ENCODE measurements at places on chromosomes 3 and 15. TPM values are rescaled to one million over a fixed set of nuclear protein-coding genes. Genes with fewer than 3 reads are reported as not detected.

DNA sequence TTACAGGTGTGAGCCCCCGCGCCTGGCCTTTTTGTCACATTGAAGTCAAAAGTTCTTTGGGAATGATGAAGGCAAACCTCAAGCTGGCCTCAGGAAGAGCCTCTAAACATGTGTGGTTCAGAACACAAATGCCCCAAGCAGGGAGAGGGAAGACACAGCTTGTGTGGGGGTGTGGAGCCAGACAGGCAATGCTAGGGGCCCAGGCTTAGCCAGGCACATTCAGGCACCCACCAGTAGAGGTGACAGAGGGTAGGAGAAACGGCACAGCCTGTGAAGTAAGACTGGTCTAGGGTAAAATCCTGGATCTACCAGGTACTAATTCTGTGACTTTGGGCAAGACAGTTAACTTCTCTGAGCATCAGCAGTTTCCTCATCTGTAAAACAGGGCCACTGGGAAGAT, 3.5 kb downstream of the HDC start:
- H3K4me3 ChIP-seq: no peak overlapping the region
- no peaks in the 10 kb centered on the region for H3K36me3 ChIP-seq
- no peaks in the 10 kb centered on the region for H3K27me3 ChIP-seq
- no peaks in the 10 kb centered on the region for H3K4me1 ChIP-seq
- H3K27ac ChIP-seq: no peak overlapping the region
- no peak for DNase-seq

GRCh38 chr15:71651750-71652186, 158.6 kb upstream of the NR2E3 start:
- no peaks in the 10 kb centered on the region for H3K4me1 ChIP-seq
- no peak for DNase-seq
- no peaks in the 10 kb centered on the region for H3K27me3 ChIP-seq
- H3K36me3 ChIP-seq: no peaks in the 10 kb centered on the region
- H3K27ac ChIP-seq: no peak overlapping the region

GRCh38 chr15:39364721-39365120, 216.2 kb upstream of the THBS1 start:
- no peak for DNase-seq
- H3K4me3 ChIP-seq: no peak overlapping the region
- no peaks in the 10 kb centered on the region for H3K4me1 ChIP-seq
- H3K27me3 ChIP-seq: no peaks in the 10 kb centered on the region
- H3K36me3 ChIP-seq: no peaks in the 10 kb centered on the region

DNA sequence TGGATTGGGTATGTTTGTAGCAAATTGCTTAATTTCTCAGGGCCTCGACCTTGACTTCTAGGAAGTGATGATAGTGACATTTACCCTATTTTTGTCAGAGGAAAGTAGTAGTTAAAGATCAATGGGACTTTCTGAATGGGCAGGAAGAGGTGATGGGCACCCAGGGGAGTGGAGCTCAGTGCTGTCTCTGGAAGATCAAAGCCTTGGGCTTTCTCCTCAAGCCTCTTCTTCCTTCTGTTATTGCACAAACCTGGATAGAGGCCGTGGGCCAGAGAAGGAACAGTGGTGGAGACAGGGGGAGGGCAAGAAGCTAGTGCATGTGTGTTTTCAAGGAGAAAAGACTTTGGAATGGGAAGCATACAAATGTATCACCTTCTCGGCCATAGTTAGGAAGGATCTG, 44.9 kb upstream of the EOMES start:
- no peaks in the 10 kb centered on the region for H3K36me3 ChIP-seq
- DNase-seq: no peak
- H3K27ac ChIP-seq: no peak overlapping the region
- H3K27me3 ChIP-seq: no peaks in the 10 kb centered on the region

DNA sequence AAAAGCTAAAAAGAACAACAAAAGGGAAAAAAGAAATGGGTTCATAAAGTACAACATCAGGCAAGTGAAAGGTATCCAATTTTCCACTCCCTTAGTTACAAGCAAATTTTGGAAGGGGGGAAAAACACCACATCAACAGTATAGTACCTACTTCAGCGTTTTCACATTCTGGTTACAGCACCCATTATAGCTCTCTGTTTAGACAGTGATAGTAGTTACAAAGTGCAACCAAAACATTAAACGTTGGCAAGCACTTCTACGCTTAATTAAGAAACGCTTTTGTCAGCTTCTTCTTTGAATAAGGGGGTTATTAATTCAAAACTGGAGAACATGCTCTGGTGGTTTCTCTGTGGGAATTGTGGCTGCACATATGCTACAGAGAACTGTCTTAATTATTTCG, 180.2 kb downstream of the VPS13C start:
- no peak overlapping the region for H3K27ac ChIP-seq
- no peaks in the 10 kb centered on the region for H3K36me3 ChIP-seq
- no peaks in the 10 kb centered on the region for H3K4me1 ChIP-seq
- H3K4me3 ChIP-seq: no peak overlapping the region
- no peaks in the 10 kb centered on the region for H3K27me3 ChIP-seq
- DNase-seq: no peak

DNA sequence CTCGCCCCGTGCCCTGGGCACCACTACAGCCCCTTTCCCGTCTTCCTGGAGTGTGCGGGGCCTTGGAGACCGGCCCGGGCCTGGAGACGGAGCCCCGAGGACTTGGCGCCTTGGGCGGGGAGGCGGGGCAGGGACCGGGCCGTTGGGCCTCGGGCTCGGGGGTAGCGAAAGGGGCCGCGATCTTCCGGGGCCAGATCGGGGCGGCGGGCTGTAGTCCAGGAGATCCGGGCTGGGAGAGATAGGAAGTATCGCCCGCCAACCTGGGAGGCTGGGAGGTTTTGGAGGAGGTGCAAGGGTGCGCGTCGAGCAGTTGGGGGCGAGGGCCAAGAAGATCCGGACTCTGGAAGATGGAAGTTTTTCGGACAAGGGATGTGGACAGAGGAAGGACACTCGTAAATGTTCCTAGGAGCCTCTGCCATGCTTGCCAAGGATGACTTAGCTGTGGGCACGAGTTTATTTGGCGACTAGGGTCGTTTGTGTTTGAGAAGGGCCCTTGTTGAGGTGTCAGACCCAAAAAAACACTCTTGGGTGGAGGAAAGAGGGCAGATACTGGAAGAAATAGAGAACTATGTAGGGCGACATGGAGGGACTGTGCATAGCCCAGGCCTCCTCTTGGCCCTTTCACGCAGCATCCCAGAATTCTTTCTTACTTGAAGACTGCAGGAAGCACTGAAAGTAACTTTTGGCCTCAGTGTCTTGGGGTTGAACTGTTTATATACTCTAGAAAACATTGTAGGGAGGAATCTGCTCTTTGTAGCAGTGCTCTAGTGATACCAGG, 712 bp downstream of the RTF1 start:
- peak overlapping the region; percentile 15 for H3K27ac ChIP-seq
- peak; percentile 66 for DNase-seq
- H3K27me3 ChIP-seq: no peaks in the 10 kb centered on the region
- peak overlapping the region; percentile 99 for H3K4me3 ChIP-seq
- H3K4me1 ChIP-seq: peaks cover 5% of the 10 kb centered on the region

- no peak overlapping the region for H3K27ac ChIP-seq
- H3K4me1 ChIP-seq: peaks cover 7% of the 10 kb centered on the region
- DNase-seq: no peak
- H3K27me3 ChIP-seq: no peaks in the 10 kb centered on the region
- H3K36me3 ChIP-seq: no peaks in the 10 kb centered on the region
- H3K4me3 ChIP-seq: no peak overlapping the region
Measured at GRCh38 chr15:29840054-29840453, 17.8 kb upstream of the TJP1 start.

GRCh38 chr15:56798639-56799038, 65.3 kb upstream of the ZNF280D start:
- DNase-seq: no peak
- H3K27ac ChIP-seq: no peak overlapping the region
- H3K36me3 ChIP-seq: no peaks in the 10 kb centered on the region
- no peak overlapping the region for H3K4me3 ChIP-seq
- H3K4me1 ChIP-seq: no peaks in the 10 kb centered on the region

DNA sequence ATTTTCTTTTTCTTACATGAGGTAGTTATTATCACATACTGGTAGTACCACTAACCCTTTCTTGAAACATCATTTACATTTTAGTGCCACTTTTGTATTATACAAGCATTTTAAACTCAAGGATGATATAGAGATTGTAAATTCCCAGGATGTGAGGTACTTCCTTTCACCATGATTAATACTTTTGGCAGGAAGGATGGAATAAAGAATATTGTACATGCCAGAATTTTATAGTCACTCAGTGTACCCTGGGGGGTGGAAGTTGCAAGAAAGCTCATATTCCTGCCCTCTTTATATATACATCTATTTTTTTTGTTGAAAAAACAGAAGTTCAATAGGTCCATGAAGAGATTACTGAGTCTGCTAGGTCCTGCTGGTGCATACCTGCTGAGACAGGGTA, 141.0 kb upstream of the PLSCR5 start:
- H3K27ac ChIP-seq: no peak overlapping the region
- H3K4me1 ChIP-seq: no peaks in the 10 kb centered on the region
- H3K27me3 ChIP-seq: no peaks in the 10 kb centered on the region
- H3K36me3 ChIP-seq: no peaks in the 10 kb centered on the region

- H3K27ac ChIP-seq: no peak overlapping the region
- peaks cover 9% of the 10 kb centered on the region for H3K4me1 ChIP-seq
- H3K27me3 ChIP-seq: no peaks in the 10 kb centered on the region
- DNase-seq: no peak
- no peaks in the 10 kb centered on the region for H3K36me3 ChIP-seq
Measured at GRCh38 chr3:50294492-50295403, 2.5 kb upstream of the IFRD2 start.

Gene ISLR2
- 0.11 TPM for total RNA-seq
